ENCODE measurements at places on chromosomes 7 and 10. TPM values are rescaled to one million over a fixed set of nuclear protein-coding genes. Genes with fewer than 3 reads are reported as not detected.

Gene GIMAP5
- total RNA-seq, result 35.2 TPM

Gene CUBN
- total RNA-seq, result 9.2 TPM

- H3K27ac ChIP-seq, result no peak overlapping the region
- H3K27me3 ChIP-seq, result no peaks in the 10 kb centered on the region
- no peak for DNase-seq
- H3K4me3 ChIP-seq, result no peak overlapping the region
- no peaks in the 10 kb centered on the region for H3K36me3 ChIP-seq
- H3K4me1 ChIP-seq, result no peaks in the 10 kb centered on the region
Observed at GRCh38 chr7:38054199-38054598, 123.8 kb upstream of the STARD3NL start.

- no peaks in the 10 kb centered on the region for H3K27me3 ChIP-seq
- no peak for DNase-seq
- no peak overlapping the region for H3K4me3 ChIP-seq
- peaks cover 5% of the 10 kb centered on the region for H3K4me1 ChIP-seq
Observed at GRCh38 chr7:130273933-130274255, 7.2 kb downstream of the CPA2 start.

- H3K27me3 ChIP-seq, result peaks cover 24% of the 10 kb centered on the region
- H3K4me1 ChIP-seq, result no peaks in the 10 kb centered on the region
- no peaks in the 10 kb centered on the region for H3K36me3 ChIP-seq
- H3K27ac ChIP-seq, result no peak overlapping the region
Observed at GRCh38 chr7:24764972-24765744, 7.9 kb upstream of the GSDME start.

DNA sequence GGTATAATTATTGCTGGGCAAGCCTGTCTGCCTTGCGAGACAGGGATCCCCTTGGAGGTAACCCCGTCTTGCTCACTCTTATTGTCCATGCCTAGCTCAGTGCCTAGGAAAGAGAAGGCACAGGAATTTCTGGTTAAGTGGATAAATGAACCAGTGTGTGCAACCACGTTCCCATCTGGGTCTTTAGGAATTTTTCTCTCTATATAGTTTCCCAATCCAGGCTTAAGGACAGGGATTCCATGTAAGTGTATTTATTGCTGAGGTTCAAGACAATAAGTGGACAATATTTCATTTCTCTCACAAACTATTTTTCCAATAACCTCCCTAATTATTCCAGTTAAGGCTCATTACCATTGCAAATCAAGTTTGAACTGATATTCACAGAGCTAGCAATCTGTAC lies 8.9 kb upstream of the ADAM12 start:
- no peak overlapping the region for H3K4me3 ChIP-seq
- peaks cover 4% of the 10 kb centered on the region for H3K4me1 ChIP-seq
- H3K27me3 ChIP-seq, result no peaks in the 10 kb centered on the region
- no peak for DNase-seq
- no peaks in the 10 kb centered on the region for H3K36me3 ChIP-seq
